ENCODE measurements at places on chromosomes 7 and 10.

DNA sequence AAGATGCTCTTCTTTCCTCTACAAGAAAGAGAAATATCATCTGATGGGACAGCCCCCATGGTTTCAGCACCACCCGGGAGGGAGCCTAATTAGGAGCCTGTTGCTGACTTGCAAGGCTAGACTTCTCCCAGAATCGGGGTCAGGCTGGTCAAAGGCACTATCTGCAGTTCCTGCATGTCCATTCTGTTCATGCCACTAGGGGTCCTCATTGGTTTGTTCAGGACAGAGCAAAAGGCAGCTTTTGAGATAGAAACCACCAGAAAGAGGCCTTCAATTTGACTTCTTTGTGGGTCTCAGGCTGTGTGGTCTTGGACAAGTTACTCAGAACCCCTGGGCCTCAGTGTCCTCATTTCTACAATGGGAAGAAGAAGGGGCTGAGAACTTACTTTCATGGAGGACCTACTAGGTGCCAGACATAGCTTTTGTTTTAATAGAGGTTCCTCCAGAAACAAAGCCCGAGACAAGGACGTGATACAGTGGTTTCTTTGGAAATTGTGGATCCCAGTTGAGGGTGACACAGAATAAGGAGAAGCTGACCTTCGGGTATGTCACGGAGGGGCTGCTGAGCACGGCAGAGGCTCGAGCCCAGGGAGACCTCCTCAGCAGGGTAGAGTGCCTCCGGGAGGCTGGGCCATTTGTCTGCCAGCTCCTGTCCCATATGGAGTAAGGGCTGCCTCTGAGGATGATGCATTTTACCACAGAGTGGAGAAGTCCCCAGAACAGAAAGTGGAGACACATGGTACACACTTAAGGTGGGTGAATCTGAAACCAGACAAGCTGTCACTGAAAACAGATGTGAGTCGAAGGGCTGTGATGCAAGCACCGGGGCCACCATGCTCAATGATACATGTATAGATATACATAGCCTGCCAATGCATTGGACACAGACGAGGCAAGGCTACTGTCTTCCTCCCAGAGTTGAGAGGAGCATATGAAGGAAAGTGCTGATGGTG, 33.1 kb upstream of the NEUROD6 start:
- no peak for DNase-seq

- DNase-seq: no peak
Measured at GRCh38 chr10:130013335-130014262, 49.5 kb upstream of the EBF3 start.

DNA sequence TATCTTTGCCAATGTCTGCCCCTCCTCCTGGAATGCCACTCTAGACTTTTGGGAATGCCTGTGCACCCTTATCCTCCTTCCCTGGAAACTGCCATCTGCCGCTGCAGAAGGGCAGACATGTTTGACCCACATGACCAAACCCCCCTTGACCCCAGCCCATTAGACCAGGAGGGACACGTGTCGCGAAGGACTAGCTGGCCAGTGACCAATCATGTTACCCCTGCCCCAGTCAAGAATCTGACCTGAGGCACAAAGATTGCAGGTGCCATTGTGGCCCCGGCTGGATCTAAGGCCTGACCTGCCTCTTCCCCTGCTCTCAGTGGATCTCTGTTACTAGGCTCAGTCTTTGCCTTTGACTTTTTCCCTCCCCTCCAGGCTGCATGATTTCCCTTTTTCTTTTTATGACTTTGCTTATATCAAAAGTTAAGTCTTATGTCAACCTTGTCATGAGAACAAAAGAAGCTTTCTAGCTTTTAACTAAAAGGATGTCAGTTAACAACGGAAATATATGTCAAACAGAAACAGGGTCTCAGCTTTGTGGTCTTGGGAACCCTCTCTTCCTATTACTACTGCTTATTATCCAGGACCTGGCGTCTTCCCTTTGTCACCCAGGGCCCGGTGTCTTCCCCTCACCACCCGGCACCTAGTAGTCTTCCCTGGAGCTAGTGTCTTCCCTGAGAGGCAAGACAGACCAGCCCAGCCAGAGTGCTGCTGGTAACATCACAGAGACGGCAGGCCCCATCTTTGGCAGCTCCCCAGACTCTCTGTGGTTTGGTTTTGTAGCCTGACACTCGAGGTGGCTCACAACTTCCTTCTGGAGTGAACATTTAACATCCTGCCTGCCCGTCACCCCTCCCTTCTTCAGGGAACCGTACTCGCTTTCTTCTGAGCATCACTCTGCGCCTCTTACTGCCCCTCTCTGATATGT, 24.4 kb upstream of the PPIF start:
- no peak for DNase-seq

DNA sequence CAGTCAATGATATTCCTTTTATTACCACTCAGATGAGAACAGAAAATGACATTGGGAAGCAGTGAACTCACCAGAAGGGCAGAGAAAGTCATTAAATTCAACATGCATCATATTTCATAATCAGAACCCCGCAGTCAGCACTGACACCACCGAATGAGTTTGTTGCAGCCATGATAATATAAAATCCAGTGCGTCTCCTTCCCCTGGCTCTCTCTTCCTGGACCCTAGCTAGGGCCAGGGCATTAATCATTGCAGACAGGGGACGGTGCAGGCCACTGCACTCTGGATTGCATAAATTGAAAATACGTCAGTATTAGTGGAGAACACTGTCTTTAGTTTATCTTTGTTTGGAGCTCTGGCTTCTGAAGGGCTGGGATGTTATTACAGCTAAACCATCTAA, 931.5 kb downstream of the TYW1 start:
- DNase-seq: no peak

GRCh38 chr10:50561266-50561665, 62.5 kb downstream of the SGMS1 start:
- no peak for DNase-seq

GRCh38 chr10:91088300-91089140, 131.9 kb upstream of the PCGF5 start:
- DNase-seq: no peak

- DNase-seq: peak; percentile 55
Measured at GRCh38 chr7:101241015-101241363, 3.4 kb upstream of the CLDN15 start.

GRCh38 chr7:157865351-157866165, 528.8 kb downstream of the DNAJB6 start:
- no peak for DNase-seq

GRCh38 chr10:60537697-60538096, 148.0 kb upstream of the ANK3 start:
- DNase-seq: no peak

GRCh38 chr10:6426317-6426716, 153.8 kb downstream of the PRKCQ start:
- no peak for DNase-seq

DNA sequence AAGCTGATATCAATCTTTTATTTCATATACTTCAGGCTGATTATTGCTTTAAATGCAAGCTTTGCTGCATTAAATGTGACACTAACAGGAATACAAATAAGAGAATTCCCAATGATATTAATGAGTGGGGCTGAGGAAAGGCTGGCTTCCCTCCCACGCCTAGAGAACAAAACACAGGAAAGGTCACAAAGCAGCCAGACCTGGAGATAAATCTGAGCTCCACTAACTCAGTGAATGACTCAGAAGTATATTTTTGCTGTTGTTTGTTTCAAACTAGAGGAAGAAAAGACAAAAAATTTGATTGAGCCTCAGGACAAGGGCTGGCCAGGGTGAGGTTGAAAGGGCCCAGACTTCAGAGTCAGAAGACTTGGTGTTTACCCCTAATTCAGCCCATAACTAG, 88.1 kb downstream of the XPNPEP1 start:
- DNase-seq: no peak

DNA sequence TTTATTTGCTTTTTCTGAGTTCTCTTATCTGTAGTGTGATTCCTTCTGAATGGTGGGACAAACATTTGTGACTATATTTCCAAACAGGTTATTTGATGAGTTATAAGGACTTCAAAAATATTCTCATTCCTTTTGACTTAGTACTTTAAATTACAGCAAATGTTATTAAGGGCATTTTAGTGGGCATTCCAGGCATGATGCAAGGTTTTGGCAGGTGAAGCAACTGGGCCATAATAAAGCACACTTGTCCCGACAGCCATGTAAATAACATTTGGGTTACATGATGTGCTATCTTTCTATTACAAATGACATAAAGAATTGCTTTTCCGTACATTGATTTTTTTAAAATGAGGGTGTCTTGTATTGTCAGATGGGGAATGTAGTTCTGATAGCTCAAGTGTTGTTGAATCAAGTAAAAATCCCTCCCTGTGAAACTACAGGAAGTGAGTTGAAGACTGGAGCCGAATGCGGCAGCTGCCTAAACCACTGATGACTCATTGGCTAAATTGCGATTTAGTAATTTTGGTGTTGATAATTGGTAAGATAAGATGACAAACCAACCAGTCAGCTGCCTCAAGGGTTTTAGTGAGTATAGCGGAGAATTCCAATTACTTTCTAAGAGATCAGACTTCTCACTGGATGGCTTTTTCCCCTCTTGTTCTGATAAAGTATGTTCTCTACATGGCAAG, 231.3 kb upstream of the NPY start:
- DNase-seq: no peak

DNA sequence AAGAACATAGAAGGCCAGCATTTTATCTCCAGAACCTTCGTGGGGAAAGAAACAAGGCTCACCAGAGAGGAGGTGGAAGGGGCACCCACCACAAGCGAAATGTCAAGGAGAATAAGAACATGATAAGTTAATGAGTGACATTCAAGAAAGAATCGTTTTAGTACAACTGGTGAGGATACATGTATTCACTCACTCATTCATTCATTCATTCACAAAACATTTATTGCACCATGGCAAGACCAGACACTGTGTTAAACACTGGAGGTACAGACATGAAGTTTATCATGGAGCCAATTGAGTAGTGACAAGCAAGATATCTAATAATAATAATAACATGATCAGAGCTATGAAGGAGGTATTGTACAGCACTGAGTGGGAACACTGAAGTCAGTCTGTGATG, 1.7 kb upstream of the ZNRF2 start:
- no peak for DNase-seq

- no peak for DNase-seq
Measured at GRCh38 chr7:44057849-44058758, 7.3 kb downstream of the PGAM2 start.

GRCh38 chr10:13834581-13835286, 248.0 kb downstream of the PRPF18 start:
- no peak for DNase-seq

- DNase-seq: no peak
Measured at GRCh38 chr7:111012149-111012548, 78.8 kb upstream of the LRRN3 start.

GRCh38 chr7:129882531-129882930, 70.2 kb downstream of the UBE2H start:
- no peak for DNase-seq

DNA sequence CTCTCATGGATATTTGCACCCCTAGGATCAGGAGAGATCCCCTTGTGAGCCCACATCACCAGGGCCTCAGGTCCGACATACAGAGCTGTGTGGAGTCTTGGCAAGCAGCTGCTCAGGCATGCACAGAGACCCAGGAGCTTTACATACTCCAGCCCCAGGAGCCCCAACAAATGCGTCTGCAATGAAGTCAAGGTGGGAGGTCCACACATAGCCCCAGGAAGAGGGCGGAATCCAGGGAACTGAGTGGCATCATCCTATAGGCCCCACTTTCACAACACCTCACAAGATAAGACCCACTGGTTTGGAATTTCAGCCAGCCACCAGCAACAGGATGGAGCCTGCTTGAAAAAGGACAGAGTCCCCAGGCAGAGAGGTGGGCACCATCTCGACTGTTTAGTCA, 106.7 kb downstream of the LSMEM1 start:
- DNase-seq: no peak

DNA sequence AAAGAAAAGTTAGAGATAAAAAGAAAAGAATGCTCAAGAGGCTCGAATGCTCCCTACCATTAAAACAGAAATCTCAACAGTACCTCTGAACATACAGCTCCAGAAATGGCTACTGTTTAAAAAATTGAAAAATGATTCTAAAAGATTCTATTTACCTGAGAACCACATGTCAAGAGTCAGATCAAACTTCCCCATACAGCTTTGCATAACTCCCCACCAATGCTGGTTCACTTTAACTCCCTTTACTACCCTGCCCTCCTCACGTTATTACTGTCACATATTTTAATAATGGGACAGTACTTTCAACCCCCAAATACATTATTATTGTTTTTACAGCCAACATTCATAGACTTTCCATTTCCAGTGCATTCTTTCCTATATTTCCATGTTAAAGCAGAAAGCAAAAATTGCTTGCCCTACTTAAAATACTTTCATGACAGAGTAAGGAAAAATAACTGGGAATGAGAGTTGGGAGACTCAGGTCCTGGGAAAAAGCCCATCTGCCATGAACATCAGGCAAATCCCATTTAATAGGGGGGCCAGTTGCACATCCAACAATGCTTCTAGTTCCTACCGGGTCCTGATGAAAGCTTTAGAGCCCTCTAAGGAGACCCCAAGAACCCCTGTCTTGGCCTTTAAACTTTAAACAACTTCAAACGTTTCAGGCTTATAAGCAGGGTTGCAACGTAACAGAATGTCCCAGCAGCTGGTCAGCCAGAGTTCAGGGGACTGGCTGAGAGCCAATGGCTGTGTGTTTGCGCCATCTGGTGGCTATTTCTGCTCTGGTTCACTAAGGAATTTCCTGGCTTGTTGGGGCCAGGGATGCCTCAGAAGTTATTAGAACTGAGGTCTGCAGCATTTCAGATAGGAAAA, 247.4 kb downstream of the ELMO1 start:
- no peak for DNase-seq

DNA sequence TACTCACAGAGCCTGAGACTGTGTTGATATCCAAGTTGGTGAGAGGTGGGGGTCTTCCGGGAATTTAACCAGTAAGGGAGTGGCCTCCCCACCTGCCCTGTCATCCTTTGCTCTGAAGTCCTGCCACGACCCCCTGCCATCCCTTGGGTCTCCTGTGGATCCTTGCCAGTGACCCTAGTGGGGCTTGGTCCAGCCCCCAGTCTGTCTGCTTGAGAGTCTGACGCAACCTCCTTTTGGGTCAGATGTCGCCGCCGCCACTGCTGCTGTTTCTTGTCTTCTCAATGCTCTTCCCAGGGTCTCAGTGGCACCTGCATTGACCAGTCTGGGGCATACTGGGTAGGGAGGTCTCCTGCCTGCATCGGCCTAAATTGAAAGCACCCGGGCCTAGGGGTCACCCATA, 28.8 kb downstream of the PAX2 start:
- no peak for DNase-seq

DNA sequence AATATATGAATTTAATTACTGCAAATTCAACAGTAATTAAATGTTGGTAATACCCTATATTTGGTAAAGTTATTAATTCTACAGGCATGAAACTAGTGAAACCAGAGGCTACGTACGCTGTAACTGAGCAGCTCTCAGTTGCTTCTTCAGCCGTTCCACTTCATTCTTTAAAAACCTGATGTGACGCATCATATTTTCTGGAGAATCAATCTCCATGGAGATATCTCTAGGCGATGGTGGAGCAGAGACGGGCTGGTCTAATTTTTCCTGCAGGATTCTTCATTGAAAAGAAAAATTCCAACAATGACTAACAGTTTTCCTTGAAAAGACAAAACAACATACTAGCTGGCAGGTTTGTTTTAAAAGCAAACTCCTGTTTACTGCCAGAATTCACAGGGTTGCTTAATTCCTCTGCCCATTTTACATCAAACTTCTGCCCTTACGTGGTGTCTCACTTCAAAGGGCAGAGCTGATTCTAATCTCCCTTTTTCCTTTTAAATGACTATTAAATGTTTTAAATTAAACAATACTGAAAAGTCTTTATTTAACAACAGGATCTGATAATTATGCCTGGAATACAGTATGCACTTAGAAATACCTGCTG, 59.4 kb upstream of the MRLN start:
- DNase-seq: no peak

- no peak for DNase-seq
Measured at GRCh38 chr7:142389544-142389943, 131.7 kb upstream of the PRSS58 start.

- DNase-seq: peak; percentile 6
Measured at GRCh38 chr10:102645388-102645740, 1.1 kb downstream of the TRIM8 start.
